Stimulated activated CD4-positive, alpha-beta T cell treated with anti-CD3 and anti-CD28 coated beads, TNF-alpha, amount 100 ng/mL, for 24 hours (primary cell): ENCODE measurements at places on chromosomes 5 and 9.

GRCh38 chr9:130308081-130308571 is 42.6 kb downstream of the HMCN2 start:
- DNase-seq, result no peak

DNA sequence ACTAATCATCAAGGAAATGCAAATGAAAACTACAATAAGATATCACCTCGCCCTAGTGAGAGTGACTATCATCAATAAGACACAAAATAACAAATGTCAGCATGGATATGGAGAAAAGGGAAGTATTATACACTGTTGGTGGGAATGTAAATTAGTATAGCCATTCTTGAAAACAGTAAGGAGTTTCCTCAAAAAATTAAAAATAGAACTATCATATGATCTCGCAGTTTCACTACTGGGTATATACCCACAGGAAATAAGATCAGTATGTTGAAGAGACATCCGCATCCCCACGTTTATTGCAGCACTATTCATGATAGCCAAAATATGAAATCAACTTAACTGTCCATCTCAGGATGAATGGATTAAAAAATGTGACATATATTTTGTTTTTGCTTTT is 31.6 kb upstream of the STK32A start:
- DNase-seq, result no peak

DNA sequence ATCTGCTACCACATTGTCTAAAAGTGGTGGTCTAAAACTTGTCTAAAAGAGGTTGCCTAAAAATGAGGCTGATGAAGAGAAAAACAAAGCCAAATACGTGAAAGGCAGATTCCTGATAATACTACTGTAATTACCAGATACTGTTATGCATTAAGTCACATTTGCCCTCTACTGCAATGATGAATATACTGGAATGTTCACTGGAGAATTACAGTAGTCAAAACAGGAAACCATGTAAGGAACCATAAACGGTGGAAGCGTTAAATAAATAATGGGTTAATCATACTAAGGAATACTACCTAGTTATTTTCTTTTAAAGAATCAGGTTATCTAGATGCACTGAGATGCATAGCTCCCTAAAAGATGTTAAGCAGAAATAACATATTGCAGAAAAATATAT is 201.3 kb downstream of the MCTP1 start:
- no peak for DNase-seq

GRCh38 chr9:78296201-78296892 is 578 bp upstream of the PSAT1 start:
- DNase-seq, result no peak

DNA sequence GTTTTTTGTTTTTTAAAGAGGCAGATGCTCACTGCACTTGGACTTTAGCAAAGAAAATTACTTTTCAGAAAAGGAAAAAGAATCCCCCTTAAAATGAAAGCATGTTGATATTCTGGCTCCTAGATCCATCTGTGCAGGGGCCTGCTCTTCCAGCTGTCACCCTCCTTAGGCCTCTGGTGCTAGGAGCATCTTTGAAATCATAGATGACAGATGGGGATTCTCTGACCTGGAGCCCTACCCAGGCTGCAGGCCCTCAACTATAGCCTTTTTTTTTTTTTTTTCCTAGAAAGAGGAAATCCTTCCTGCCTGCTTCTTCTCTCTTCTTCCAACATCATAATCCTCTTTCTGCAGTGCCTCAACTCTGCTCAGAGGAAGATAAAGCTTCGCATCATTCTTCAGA is 16.3 kb upstream of the DCP2 start:
- no peak for DNase-seq

GRCh38 chr5:95178046-95178651 is 106.7 kb downstream of the MCTP1 start:
- DNase-seq, result no peak

DNA sequence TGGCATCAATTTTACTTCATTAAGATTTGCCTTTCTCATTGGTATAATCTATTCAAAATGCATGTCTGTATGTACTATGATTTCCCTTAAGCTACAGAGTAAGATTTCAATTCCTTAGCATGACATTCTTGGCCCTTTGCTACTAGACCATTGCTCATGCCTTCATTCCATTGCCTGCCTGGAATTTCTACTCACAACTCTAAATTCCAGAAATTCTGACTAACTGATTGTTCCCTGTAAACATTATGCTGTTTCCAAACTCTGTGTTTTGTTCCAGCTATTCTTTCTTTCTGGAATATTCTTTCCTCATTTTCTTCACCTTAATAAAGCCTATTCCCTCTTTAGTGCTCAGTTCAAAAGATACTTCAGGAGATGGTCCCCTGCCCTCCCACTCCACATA is 568.8 kb upstream of the SEMA6A start:
- DNase-seq, result no peak

DNA sequence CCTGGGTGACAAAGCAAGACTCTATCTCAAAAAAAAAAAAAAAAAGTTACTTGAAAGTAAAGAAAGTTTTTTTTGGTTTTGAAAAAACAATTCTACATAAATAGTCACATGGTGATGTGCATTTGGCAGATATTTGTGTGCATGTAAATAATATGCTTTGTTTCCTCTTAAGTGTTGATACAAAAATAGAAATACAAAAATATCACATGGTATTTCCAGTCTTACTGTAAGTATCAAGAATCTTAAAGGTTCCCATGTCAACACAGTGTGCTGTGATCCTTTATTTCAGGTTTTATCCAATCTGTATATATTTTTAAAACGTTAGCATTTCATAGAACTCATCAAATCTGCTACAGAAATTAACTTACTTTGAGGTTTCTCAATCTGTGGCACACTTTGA is 521.9 kb downstream of the TLE4 start:
- no peak for DNase-seq

DNA sequence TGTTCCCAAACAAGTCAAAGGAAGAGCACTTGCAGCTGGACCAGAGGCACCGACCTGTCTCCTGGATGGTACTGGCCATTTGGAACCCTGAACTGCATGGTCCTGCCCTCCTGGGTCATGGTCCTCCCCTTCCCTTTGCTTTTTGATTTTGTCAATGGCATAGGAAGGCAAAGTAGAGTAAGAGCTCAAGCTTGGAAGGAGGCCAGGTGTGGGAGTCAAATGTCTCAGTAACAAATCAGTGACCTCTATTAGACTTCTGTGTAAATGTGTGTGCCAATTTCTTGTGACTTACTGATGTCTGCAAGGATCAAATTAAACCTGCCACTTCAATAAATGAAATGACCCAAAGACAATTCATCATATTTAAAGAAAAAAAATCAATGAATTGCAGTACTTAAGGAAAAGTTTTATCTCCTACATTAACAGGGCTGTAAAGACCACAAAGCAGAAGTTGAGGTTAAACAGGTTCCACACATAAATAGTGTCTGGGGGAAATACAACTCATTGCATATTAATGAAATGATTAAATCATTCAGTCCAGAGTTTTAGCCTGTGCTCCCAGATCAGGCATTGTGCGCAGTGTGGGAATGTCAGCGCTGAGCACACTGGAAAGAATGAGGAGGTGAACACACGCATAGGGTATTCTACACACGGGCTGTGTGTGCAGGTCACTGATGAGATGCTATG is 32.7 kb downstream of the OSMR start:
- DNase-seq, result no peak

- no peak for DNase-seq
Observed at GRCh38 chr5:180173875-180174586, 35.0 kb downstream of the RASGEF1C start.

DNA sequence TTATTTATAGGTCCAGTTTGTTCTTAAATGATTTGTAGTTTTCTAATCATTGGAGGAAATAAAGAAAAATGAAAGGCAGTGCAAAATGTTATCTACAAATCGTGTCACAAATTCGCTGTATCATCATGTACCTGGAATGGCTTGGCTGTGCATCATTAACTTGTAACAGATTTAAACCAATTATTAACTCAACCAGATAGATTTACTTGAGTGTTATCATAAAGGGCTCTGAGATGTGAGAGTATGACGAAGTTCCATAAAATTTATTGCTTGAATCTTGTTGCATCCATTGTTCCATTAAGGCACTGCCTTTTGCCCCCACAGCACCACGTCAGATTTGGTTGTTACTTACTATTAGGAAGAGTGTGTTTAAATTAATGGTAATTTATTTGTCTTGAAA is 23.5 kb downstream of the PCSK5 start:
- DNase-seq, result no peak

DNA sequence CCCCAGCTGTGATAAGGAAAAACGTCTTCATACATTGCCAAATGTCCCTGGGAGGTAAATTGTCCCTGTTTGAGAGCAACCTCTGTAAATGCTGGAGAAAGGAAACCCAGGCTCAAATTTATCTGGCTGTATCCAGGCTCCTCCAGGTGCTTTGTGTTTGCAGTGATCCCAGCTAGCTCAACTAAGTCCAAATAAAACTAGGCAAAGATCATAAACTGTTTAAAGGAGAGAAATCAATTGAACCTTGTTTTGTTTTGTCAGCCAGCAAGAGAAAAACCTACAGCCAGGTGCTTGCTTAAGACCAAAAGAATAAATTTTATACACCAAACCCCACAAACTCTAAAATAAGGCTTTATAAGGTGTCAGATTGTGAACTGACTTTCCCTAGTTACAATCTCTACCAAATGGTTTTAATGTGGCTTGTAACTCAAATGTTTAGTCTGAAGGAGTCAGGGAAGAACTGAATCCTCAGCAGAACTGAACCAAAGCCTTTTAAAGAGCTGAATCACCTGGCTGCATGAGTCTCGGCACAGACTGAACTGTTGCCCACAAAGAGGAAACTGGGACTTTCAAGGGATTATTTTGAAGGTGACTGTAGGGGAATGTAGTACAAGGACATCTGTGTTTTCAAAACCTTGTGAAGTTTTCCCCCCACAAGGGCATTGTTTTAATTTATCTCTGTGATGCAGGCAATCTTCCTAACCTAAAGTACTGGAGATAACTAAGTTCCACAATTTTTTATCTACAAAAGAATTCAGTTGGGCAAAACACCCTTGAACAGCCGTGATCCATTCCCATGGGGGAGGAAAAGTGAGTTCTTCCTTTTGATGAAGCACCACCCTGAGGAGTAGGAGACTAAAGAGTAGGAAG is 201.7 kb upstream of the TARS1 start:
- no peak for DNase-seq

DNA sequence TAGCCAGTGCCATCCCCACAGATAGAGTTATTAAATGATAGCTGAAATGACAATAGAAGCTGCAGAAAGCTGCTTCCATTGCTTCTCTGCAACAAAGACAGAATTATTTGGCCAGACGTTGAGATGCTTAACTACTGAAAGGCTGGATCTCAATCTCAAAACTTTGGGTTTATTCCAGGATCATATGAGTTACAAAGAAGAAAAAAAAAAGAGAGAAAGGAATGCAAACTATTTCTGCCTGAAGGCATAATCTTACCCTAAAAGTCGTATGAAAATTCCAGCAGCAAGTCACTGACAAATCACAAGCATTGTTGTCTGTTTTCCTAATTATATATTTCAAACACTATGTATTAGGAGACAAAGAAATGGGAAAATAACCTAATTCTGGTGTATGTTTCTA is 12.8 kb upstream of the TYRP1 start:
- no peak for DNase-seq

DNA sequence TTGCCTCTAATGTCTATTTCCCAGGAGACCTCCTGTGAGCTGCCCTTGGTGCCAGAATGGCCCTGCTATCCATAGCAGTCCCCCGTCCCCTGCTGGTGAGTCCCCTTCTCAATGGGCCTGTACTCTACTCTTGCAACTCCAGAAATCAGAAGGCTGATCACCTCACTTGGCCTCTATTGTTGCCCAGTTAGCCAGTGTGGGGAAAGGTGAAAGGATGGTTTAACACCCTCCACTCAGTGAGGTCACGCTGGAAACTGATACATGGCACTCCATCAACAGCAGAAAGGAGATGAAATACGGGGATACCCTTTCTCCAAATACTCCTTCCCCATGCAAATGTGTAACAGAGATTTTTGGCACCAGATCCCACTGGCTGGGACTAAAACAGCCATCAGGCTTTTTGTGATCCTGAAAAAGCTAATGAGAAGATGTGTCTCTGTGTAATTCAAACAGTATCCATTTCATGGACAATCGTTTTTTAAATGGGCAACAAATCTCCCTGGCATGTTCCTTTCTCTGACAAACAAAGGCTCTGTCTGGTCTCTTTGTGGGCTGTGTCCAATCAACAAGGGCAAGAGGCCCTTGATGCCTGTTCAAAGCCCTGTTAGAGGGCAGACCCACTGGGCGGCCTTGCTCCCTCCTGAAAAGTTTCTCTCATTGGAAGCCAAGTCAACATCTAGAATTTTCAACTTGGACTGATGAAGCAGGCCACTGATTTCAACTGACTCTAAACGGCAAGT is 343.7 kb downstream of the SPOCK1 start:
- DNase-seq, result no peak

GRCh38 chr5:83556190-83556589 is 84.6 kb downstream of the VCAN start:
- DNase-seq, result no peak

GRCh38 chr5:145887217-145887616 is 14.4 kb upstream of the GRXCR2 start:
- no peak for DNase-seq

DNA sequence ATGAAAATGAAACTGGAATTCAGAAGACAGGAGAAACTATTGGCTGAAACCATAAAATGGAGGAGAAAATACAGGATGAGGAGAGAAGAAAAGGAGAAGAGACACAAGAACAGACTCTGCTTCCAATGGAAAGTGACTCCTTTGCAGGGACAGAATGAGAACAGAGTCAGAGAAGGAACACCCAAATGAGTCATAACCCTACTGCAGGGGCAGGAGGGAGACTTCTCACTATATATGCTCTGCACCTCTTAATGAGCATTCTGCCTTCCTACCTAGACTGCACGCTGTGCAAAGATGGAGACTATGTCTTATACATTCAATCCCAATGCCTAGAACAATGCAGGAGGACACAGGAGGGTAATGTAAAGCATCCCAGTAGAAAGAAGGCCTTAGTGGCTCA is 2.1 kb downstream of the SAXO1 start:
- DNase-seq, result no peak

GRCh38 chr9:85978496-85978895 is 37.5 kb downstream of the NAA35 start:
- no peak for DNase-seq

DNA sequence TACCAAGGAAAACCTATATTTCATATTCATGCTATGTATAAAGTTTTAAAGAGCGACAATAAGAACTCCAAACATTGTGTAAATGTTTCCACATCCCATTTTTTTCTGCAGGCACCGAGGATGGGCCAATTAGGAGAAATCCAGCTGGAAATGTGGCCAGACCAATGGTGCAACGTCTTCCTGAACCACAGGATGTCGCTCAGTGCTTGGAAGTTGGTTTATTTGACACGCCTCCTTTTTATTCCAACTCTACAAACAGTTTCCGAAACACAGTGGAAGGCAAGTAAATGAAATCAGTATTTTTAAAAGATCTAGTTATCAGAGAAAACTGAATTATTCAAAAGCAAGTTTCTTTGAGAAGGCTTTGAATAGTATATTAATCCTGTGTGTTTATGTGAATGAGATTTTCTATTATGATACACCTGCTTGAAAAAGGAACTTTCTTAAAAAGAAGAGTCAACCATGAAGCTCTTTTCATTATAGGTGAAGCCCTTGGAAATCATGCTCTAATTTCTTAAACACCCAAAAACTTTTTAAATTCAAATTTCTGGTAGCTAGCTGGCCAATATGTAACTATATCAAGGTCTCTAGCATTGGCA is 9.1 kb downstream of the TYRP1 start:
- DNase-seq, result no peak

GRCh38 chr5:149938791-149939358 is 5.7 kb downstream of the PDE6A start:
- no peak for DNase-seq
